Activated naive CD8-positive, alpha-beta T cell treated with anti-CD3 and anti-CD28 coated beads, Interleukin-2, amount 10 ng/mL, durations not matched to agents 7 days and 5 days (primary cell): ENCODE measurements at places on chromosomes 7 and 10.
A peak's percentile ranks its signal among the peaks of the same experiment; 100 is the strongest.

DNA sequence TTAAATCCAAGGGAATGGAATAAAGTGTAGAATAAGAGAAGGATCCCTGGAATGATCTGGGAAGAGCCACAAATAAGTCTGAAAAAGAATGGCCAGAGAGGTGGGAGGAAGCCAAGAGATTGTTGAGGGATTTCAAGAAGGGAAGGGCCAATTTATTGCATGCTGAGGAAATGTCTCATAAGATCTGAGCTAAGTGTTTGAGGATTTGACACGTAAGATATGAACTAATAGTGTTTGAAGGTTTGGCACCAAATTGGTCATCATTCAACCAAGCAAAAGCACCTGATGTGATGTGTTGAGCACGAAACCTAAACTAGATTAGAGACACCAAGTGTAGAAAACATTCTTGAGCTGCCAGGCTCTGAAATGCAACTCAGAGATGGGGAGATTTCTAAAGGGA is 97.9 kb downstream of the TSPAN12 start:
- DNase-seq = no peak

- DNase-seq = peak; percentile 32
These were observed 289.3 kb downstream of the PTEN start for GRCh38 chr10:88152728-88153133.

DNA sequence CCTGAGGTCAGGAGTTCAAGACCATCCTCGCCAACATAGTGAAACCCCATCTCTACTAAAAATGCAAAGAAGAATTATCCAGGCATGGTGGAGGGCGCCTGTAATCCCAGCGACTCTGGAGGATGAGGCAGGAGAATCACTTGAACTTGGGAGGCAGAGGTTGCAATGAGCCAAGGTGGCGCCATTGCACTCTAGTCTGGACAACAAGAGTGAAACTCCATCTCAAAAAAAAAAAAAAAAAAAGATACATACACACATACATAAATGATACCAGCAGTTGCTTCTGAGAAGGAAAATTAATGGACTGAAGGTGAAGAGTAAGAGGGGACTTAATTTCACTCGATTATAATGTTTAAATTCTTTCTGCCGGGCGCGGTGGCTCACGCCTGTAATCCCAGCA is 40.2 kb upstream of the PAX2 start:
- DNase-seq = no peak

- no peak for DNase-seq
These were observed 179.8 kb downstream of the IPMK start for GRCh38 chr10:58087896-58088295.

GRCh38 chr7:921071-921461 is 33.4 kb downstream of the ADAP1 start:
- DNase-seq = no peak

GRCh38 chr10:99908512-99908911 is 101.2 kb downstream of the DNMBP start:
- DNase-seq = no peak

DNA sequence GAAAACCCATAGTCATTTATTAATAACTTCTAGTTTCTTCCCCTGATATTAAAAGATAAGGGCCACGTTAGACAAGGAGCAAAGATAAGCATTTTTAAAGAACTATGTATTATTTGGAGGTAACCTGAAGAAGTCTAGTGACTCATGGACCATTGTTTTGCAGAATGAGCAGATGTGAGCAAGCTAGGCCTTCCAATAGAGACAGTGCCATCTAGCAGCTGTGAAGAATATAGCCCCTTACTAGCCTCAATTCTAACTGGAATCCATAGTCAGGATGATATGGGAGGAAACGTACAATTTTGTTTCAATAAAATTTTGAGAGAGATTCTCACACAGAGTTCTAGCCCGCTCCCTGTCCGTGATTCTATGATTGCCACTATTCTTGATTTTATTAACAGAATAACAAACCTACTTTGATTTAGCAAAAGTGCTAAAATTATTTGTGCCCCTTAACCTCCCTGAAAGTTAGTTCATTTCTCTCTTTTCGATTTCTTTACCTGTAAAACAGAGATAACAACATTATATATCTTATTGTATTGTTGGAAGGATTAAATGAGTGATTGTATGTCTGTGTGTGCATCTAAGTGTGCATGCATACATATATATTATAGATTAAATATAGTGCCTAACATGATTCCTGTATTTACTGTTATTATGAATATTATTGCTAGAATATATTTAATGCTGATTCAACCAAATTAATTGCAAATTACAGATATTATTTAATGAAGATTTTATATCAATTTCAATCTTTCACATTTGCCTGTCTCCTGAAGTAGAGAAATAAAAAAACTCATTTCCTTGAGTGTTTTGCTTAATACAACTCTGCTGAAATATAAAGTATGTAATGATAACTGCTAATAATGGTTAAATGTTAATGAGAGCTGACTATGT is 22.7 kb downstream of the FAM237B start:
- DNase-seq = no peak

GRCh38 chr10:33631991-33632390 is 297.5 kb upstream of the NRP1 start:
- no peak for DNase-seq

- DNase-seq = no peak
These were observed 32.8 kb downstream of the GSAP start for GRCh38 chr7:77383333-77383740.
